ENCODE measurements at places on chromosomes 11 and 22.

GRCh38 chr11:133924661-133925060 is 32.1 kb downstream of the IGSF9B start:
- no peak for DNase-seq

DNA sequence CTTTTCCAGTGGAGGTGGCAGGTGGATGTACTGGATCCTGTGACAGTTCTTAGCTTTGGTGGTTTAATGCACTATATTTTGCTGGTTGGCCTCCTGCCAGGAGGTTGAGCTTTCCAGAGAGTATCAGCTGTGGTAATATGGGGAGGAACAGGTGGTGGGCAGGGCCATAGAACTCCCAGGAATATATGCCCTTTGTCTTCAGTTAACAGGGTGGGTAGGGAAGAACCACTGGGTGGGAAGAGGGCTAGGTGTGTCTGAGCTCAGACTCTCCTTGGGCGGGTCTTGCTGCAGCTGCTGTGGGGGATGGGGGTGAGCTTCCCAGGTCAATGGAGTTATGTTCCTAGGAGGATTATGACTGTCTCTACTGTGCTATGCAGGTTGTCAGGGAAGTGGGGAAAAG is 203.8 kb downstream of the DLG2 start:
- DNase-seq, result no peak

DNA sequence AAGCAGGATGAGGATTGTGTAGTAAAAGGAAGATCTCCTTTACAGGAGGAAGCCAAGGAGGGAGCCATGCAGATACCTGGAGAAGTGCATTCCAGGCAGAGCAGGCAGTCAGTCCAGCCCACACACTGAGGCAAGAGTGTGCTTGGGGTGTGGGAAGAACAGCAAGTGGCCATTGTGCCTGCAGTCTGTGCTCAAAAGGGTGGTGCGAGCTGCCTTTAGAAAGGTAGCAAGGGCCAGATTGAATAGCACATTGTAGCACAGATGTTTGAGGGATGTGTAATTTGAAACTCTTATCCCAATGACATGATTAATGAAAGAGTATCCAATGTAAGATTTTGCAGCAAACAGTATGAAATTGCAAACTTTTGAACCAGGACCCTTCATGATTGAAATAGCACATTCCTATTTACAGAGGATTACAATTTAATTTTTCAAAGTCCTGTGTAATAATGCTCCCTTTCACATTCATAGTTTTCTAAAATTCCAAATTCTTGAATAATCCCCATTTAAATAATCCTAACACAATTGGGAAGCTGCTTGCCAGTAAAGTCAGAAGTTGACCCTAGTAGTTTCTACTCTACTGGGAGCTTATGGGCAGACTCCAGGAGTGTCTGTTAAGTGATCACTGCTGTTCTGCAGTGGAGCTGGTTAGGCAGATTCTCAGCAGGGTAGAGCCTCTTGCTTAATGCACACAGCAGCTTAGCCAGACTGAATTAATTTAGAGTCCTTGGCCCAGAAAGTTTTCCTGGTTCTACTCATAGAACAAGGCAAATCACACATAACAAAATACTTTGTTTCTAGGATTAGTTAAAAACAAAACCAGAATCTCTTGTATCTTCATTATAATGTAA is 78.1 kb downstream of the CYB5R2 start:
- no peak for DNase-seq

DNA sequence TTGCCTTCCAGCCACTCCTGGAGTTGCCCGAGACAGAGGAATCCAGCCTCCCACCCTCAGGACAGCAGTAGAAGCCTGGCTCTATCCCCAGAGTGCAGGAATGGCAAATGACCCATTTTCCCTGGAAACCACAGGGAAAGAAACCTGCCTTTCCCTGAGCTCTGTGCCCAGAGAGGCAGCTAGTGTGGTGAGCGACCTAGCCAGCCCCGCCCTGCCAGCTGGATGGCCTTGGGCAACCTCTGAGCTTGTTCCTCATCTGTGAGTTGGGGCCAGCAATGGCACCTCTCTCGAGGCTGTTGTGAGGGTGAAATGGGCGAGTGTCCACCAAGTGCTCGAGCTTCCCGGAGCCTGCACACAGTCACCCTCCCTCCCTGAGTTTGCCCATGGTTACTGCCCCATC is 3.7 kb downstream of the OMP start:
- no peak for DNase-seq

GRCh38 chr11:76102802-76103201 is 103.5 kb downstream of the WNT11 start:
- no peak for DNase-seq

GRCh38 chr11:117876341-117877119 is at the start of gene FXYD6:
FXYD6 (minus strand) TSS chr11:117876658; CDS start chr11:117842776, 33,882 bp downstream.
- no peak for DNase-seq

DNA sequence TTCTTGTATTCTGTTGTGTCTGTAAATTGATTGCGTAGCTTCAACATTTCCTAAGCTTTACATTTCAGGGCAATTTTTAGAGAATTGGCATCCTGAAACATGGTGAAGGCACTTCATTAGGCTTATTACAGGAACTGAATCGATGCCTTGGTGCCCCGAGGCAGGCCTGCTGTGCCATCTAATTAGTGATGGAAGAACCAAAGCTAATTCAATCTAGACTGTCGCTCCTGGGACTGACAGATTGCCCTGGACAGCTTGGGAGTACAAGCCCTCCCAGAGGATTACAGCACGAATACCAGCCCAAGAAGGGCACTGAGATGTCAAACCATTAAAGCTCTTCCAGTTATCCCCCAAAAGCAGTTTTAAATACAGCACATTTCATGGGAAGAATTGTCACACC is 243.2 kb upstream of the ZC3H12C start:
- DNase-seq, result no peak

- no peak for DNase-seq
Measured at GRCh38 chr11:126344141-126345080, 11.1 kb upstream of the ST3GAL4 start.

Measured in spinal cord (tissue), 10 donors.